Activated effector memory CD4-positive, alpha-beta T cell treated with anti-CD3 and anti-CD28 coated beads, Interleukin-2, amount 50 U/mL, for 16 hours (primary cell): ENCODE measurements at places on chromosomes 7 and 10.

GRCh38 chr10:129969184-129969910, 5.3 kb upstream of the EBF3 start:
- DNase-seq: no peak

DNA sequence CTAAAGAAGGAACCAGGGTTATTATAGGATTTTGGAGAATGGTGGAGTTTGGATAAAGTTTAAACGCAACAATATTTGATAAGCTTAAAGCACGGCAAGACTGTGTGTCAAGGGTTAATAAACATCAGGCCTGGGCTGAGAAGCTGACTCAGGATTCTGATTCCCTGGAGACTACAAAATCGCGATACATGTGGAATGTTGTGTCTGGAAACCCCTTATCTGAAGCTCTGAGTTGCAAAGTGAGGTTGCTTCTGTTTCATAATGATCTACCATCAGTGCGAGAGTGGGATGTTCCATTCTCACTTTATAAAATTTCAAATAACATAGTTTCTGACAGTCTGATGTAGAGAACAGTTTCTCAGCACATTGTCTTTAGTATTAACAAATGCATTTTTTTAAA, 7.8 kb downstream of the C1GALT1 start:
- no peak for DNase-seq

GRCh38 chr7:3643091-3643490, 342.0 kb downstream of the SDK1 start:
- DNase-seq: no peak

GRCh38 chr7:75743455-75743859, 4.7 kb upstream of the HIP1 start:
- no peak for DNase-seq

GRCh38 chr7:28161331-28161730, 19.3 kb downstream of the JAZF1 start:
- no peak for DNase-seq

GRCh38 chr10:118473305-118473960, 122.0 kb downstream of the PRLHR start:
- no peak for DNase-seq

GRCh38 chr7:141550386-141551093, 670 bp upstream of the AGK start:
- no peak for DNase-seq

- DNase-seq: no peak
Observed at GRCh38 chr7:157466867-157467261, 130.1 kb downstream of the DNAJB6 start.

- DNase-seq: no peak
Observed at GRCh38 chr7:143901332-143901667, 676 bp downstream of the TCAF1 start.

- DNase-seq: no peak
Observed at GRCh38 chr7:124456286-124456685, 309.3 kb downstream of the GPR37 start.

- DNase-seq: peak; percentile 71
Observed at GRCh38 chr7:37833107-37833817, 15.1 kb upstream of the NME8 start.

GRCh38 chr10:6343305-6344010, 140.7 kb downstream of the PFKFB3 start:
- DNase-seq: no peak

DNA sequence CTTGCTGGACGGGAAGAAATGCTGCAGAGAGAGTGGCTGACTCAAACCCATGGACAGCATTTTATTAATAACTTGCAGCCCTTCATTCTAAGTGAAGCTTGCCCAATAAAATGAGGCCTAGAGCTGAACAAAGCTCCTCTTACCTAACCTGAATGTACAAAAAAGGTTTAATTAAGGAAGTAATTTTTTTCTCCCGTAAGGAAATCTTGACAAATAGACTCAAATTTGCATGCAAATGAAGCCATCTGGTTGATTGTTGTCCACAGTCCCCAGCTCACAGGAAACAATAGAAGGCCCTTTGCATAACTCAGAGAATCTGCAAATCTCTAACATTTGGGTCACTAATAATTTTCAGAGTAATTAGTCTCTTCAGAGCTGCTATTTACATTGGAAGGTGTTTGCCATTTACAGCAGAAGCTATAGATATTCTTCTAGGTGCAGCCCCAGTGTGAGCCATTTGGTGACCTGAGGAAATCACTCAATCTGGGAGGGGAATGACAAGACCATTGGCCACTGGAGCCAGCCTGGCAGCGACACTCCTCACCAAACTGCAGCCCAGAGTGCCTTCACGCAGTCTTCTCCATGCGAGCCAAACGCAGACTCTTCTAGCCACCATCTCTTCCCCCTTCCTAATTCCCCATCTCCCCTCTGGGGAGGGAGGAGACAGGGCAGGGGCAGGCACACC, 483.0 kb upstream of the C7orf33 start:
- DNase-seq: no peak

GRCh38 chr7:143960813-143961610, 6.4 kb downstream of the OR2F1 start:
- no peak for DNase-seq

DNA sequence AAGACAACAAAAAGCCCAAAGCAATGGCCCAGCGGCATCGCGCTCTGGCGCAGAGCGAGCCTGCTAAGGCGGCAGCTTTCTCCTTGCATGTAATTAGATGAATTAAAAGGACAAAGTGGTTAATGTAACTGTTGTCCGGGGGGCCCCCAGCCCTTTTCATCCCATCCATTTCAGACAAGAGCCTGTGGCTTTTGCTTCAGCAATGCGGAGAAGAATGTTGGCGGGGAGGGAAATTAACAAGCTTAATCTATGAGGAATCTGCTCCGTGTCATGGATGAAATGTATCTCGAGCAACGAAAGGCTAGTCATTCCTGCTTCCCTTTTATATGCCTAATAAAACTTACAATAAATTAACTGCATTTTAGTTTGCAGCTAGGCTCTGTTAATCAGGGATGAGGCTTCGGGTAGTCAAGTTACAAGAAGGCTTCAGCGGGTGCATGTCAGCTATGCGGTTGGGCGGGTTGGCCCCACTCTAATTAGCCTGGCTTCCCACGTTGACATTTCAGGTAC, 203.3 kb downstream of the BUB3 start:
- DNase-seq: no peak

- no peak for DNase-seq
Observed at GRCh38 chr7:25633426-25634036, 405.2 kb upstream of the NPVF start.

DNA sequence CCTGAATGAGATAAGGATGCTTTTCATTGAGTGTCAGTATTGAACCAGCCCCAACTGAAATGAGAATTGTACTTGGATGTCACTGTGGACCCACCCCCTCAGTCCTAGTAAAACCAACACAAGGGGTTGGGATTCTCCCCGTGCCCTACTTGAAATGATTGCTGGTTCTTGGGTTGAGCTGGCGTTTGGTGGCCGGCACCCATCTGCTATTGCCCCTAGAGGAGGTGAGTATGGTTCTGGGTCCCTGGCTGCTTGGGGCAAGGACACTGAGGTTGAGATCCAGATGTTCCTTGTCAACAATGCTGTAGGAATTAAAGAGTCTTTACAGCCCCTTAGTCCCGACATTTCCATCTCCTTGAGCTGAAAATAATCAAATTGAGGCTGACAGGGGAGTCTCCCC, 170.0 kb upstream of the ZNF32 start:
- DNase-seq: no peak

DNA sequence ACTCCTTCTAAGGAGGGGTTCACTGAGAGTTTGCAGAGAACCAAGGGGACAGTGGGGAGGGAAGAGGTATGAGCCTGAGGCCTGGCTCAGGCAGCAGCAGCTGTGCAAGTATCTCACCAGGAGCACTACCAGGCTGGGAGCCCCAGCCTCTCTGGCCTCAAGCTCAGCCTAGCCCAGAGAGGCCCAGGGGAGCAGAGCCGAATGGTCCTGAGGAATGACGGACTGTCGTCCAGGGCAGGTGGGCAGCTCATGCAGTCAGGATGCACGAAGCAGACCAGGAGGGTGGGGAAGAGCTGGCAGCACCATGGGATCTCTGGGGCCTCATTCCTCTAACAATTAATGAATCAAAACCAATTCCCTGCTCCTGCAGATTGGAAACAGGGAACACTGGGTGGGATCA, 151.5 kb downstream of the GRID1 start:
- DNase-seq: no peak

DNA sequence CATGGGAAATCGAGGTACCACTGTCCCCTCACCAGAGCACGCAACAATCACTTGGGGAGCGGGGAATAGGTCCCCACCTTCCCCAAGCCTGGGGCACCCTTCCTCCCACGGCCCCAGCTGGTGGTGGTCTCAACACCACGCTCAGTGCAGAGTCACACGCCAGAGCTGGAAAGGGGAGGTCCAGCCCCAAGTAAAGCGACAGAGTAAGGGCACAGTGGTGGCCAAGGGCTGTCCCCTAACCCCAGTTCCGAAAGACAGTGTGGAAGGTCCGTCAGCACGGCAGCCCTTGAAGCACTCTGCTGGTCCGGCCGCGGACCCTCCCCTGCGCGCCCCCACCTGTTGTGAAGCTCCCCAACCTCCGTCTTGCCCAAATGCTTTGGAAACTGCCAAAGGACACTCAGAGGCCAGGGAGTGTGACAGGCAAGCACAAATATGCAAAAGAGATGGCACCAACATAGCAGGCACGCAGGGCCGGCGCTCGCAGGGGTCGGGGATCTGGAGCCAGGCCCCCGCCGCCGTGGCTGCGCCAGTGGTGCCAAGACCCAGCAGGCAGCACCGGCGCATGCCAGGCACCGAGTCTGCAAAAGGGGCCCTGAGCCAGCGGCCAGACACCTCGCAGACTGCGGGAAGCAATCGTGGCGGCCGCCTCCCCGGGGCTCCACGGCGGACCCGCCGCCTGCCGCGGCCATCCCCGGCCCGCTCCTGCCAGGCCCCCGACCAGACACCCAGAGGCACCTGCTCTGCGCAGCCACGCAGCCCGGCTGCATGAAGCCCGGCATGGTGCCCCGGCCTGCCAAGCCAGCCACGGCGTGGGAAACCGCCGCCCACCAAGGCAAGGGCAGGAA, 51.6 kb upstream of the SRRM3 start:
- DNase-seq: no peak

GRCh38 chr7:34361663-34362250, 296.3 kb upstream of the NPSR1 start:
- DNase-seq: no peak

GRCh38 chr10:62820586-62820985, 4.4 kb upstream of the EGR2 start:
- no peak for DNase-seq

GRCh38 chr10:81708929-81709328, 166.1 kb upstream of the NRG3 start:
- no peak for DNase-seq

DNA sequence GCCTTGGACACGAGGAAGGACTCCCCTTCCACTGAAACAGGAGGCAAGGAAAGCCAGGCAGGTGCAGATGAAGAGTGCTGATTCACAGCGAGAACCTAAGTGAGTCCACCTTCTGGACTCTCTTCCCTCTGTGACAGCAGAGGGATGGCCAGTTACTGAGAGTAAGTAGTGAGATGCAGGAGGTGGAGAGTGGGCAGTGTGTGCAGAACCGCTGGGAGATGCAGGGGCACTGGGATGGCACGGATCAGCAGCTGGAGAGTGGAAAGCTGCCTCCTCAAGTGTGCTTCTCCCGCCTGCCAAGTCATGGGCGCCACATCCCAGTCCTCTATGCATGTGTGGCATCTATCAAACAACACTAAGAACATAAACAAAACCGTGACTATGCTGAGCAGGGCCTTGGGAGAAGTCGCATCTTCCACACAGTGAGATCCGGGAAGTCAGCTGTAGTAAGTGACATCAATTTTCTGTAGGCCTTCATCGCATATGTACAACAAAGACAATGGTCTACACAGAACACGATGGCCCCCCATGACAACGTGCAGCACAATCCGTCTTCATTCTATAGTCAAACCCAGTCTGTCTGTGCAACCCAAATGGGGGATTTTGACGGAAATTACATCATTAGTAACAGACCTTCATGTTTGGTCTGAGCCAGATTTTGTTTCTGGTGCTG, 217.4 kb upstream of the KLF14 start:
- DNase-seq: peak; percentile 79

DNA sequence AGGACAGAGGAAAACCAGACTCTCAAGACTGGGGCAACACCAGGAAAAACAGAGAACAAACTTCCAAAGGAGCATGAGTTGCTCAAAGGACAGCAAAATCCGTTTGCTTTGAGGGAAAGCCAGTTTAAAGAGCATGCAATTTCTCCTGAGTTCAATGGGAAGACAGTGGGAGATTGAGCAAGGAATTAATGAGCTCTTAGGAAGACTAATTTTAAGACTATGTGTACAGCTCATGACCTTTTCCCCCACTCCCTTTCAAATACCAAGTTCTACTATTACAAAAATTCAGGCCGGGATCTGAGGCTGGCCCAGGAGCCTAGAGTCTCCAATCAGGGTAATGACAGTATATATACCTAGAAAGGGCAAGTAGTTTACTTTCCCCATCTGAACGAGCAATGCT, 79.2 kb downstream of the EPDR1 start:
- no peak for DNase-seq

- no peak for DNase-seq
Observed at GRCh38 chr10:126097558-126098225, 201.3 kb downstream of the FANK1 start.

- DNase-seq: no peak
Observed at GRCh38 chr10:6024334-6024682, 37.9 kb downstream of the IL2RA start.

DNA sequence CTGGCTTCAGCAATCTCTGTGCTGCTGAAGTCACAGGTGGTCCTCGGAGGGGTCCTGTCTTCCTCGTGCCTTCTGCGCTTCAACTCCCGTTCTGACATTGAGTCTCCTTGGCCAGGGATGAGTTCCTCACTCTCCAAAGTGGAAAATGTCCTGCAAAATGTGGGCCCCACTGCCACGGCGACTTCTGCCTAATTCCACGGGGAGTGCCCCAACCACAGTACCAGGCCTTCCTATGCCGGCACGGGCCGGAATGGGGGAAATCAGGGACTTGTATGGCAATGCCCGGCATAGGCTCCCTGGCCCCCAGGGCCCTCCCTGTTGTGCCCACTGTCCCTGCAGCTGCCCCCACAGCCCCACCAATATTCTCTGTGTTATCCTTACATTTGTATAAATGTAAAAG, 420.5 kb downstream of the TCERG1L start:
- no peak for DNase-seq

DNA sequence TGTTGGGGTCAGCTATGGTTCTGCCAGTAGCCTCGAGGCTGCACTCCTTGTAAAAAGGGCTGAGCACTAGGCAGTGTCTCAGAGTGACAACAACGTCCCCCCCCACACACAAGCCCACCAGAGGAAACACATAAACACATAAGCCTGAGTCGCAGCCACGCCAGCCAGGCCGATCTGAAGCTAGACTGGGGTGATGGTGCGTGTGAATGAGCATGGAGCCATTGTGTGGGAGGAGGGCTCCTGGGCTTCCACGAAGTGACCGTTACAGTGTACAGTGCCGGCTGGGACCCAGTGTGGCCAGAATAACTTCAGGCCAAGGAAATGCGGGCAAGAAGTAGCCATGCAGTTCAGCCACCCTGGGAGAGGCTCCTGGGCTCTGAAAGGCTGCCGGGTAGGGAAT, 3.7 kb upstream of the C10orf105 start:
- no peak for DNase-seq
